Neuronal stem cell (in vitro differentiated cells): ENCODE measurements at places on chromosomes 7 and 10.

DNA sequence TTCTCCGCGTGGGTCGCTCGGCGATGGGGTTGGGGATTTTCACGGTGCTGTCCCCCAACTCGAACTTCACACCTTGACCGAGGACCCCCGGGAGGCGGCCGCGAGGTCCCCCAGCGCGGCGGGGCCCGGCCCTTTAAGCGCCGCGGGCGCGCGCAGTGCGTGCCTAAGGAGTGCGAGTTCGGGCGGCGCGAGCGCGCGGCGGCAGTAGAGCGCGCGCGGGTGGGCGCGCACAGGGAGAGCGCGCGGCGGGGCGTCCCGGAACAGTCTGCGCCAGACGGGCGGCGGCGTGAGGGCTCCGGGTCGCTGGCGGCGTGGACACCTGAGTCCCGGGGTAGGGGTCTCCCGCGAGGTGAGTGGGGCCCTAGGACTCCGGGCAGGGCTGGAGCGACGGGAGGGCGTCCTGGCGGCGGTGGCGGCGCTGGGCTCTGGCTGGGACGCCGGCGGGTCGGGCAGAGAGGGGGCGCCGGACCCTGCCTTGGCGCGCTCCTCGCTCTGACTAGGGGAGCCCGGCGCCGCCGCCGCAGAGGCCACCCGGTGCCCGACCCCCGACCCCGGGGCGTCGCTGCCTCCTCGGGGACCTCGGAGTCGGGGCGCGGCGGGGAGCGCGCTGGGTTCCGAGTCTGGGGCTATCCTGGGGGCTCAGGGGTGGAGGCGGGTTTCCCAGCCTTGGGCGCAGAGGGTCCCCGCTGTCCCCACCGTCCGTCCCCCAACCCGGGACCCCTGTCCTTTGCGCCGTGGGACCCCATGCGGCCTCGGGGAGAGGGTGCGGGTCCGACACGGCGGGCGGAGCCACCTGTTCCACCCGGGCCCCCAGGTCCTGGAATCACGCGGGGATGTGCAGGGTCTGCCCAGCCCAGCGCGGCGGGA is at the start of gene PROSER2:
Gene PROSER2, plus strand, starts transcription at position 235 of the 867 bp plus-strand sequence. CDS start 28,722 bp downstream, outside the sequence.
- DNase-seq = peak; percentile 41

GRCh38 chr10:124652701-124653100 is 91.5 kb downstream of the FAM53B start:
- DNase-seq = no peak

DNA sequence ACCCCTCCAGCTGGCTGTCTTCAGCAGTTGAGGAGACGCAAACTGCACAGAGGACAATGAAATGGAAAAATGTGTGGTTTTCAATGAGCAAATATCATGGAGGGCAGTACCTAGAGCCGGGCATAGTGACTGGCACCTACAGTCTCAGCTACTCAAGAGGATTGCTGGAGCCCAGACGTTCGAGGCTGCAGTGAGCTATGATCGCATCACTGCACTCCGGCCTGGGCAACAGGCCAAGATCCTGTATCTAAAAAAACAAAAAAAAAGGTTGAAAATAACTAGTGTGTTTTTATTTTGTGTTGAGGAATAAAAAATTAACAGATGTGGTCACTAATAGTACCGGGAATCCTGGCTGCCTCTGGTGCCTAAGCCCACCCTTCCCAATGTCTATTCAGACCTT is 345.5 kb downstream of the GALNT17 start:
- no peak for DNase-seq

- no peak for DNase-seq
Measured at GRCh38 chr10:109474261-109474660, 449.1 kb downstream of the XPNPEP1 start.

DNA sequence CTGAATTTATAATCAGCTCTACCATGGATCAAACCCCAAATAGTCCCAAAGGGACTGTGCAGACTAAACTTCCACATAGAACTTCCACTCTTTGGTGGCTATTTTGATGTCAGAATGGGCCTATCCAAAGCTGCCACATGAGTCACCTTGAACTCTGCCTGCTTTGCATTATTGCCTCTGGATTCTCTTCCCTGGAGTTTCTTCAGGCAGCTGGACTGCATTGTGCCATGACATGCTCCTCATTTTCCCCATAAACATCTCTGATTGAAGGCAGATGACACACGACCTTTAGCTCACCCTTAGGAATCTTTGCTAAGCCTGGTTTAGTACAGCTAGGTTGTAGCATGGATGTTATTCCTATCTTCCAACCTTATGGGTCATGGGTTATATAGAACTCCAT is 251.7 kb downstream of the FZD1 start:
- DNase-seq = no peak

- DNase-seq = no peak
Measured at GRCh38 chr7:151070574-151070960, 10.0 kb downstream of the FASTK start.

DNA sequence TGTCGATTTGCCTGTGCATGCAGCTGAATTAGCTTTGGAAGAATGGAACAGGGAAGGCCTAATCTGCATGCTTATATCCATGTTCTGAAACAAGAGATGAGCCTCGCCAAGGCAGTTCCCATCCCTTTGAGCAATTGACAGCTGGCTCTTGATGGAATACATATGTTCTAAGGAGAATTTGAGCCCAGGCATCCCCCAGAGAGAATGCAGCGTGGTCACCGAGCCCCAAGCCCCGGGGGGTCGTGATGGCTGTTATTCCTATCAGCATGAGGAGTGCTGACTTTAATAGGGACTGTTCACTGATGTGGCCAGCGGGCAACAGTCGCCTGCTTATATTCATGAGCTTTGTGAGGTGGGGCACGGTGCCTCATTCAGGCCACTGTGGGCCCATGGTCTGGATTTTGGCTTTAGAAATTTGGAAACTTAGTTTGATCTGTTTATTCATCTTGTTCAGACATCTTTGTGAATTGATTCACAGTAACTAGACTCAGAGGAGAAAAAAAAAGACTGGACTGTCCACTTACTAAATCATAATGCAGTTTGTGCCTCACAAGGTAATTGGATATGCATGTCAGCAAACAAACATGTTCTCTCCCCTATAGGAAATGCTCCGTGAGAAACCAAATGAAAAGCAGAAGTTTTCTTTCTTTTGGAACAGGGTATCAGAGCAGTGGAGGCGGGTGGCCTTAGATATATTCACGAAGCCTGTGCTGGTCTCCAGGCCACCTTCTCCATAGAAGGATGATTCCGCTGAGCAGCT is 204.9 kb downstream of the CCDC3 start:
- no peak for DNase-seq

DNA sequence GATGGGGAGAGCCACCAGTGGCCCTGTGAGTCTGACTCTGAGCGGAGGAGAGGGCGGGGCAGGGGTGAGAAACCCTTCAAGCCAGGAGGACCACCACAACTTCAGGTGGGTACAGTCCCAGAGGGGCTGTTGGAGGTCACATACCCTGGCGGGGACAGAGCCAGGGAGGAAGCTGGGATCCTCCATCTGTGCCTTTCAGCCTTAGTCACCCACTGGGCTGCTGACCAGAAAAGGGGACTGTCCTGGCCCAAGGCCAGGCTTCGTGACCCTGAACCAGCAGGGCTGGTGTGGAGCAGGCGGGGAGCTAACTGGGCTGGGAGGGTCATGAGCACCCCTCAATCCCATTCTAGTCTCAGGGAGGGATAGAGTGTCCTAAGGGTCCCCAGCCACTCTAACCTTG is 1.5 kb upstream of the CALHM3 start:
- DNase-seq = no peak

GRCh38 chr10:44651834-44652233 is 259.3 kb upstream of the TMEM72 start:
- DNase-seq = no peak

GRCh38 chr7:141763797-141764196 is at the start of gene TAS2R3:
TSS of gene TAS2R3 (plus strand) at chr7:141764097. CDS start at chr7:141764159, 62 bp downstream.
- no peak for DNase-seq

- no peak for DNase-seq
Measured at GRCh38 chr7:52992479-52993162, 42.8 kb upstream of the POM121L12 start.

- DNase-seq = no peak
Measured at GRCh38 chr7:99224899-99225265, 17.0 kb upstream of the KPNA7 start.

DNA sequence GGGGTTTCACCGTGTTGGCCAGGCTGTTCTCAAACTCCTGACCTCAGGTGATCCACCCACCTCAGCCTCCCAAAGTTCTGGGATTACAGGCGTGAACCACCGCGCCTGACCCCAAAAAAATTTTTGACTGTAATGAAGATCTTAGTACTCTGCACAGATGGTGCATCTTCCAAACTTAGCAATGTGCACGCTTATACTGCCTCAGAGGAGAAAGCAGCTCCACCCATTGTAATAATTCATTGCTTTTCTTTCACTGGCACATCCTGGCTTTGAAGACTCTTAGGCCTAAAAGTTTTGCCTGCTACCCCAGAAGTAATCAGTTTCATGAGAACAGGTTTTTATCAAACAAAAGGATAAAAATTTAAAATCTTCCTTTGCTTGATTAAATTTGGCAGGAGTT is 52.1 kb upstream of the OIT3 start:
- no peak for DNase-seq

DNA sequence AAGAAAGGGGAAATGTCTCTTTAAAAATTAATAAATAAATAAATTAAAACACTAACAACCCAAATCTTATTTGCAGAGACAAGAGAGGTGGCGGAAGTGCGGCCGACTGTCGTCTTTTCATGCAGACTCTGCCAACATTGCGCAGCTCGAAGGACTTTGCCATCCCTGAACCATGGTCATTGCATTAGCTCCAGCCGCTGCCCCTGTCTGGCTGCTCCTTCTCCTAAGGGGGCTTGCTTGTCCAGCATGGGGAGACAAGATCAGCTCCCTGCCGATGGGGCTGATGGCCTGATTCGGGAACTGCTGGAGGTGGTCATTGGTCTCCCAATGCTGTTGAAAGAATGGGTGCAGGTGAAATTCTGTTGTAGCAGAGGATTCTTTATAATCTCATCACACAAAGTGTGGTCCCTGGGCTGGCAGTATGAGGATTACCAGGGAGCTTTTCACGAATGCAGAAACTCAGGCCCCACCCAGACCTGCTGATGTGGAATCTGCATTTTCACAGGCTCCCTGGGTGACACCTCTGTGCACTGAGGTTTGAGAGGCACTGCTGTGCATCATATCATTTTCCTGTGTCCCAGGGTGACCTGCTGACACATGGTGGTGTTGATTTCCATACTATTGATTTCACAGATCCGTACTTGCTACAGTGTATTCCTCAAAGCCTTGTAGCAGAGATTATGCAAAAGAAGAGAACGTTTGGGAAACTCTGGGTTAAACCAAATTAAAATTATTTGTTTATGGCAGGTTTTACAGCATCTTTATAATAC is 172.4 kb upstream of the ZMIZ1 start:
- DNase-seq = no peak

- DNase-seq = no peak
Measured at GRCh38 chr10:44343843-44344242, 41.1 kb downstream of the CXCL12 start.

DNA sequence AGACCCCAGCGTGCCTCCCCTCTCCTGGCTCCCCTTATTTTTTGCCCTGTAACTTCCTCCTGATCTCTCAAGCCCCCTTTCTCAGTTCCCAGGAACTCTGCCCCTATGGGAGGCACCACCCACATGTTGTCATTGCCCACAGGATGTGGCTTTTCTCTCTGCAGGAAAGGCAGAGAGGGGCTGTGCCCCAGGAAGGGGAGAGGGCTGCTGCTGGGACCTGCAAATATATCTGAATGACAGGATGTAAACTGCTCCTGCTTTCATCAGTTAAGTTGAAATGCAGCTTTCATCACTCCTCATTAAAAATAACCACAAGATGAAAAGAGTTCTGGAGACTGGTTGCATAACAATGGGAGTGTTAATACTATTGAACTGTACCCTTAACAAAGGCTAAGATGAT is 103.3 kb downstream of the CLEC2L start:
- no peak for DNase-seq

- DNase-seq = no peak
Measured at GRCh38 chr10:124977648-124978375, 35.9 kb downstream of the ZRANB1 start.

GRCh38 chr7:50720295-50720694 is 62.4 kb downstream of the GRB10 start:
- DNase-seq = no peak

GRCh38 chr10:7275761-7276440 is 134.9 kb downstream of the SFMBT2 start:
- no peak for DNase-seq

DNA sequence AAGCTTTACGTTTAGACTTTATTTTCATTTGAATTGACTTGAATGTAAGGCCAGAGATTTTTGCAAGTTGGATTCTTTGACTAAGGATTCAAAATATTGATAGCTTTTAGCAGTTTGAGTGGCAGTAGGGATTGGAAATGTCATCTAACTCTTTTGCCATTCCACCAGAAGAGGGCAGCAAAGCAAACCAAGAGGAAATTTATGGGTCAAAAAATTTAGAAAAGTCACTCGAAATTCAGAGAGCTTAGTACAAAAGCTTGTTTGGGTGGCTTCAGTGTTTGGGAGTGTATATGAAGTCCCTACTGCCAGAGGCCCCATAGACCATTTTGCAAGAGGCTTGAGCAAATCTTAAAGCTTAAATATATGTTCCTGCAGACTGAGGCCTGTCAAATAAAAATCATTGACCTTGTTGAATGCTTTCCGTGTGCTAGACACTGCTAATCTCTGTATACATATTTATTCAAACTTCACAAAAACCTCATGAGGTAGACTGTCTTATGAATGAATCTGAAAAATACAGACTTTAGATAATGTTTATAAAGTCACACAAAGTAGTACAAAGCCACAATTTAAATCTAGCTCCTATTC is 44.6 kb upstream of the RSBN1L start:
- DNase-seq = no peak

GRCh38 chr7:7793249-7793648 is 74.8 kb upstream of the RPA3 start:
- no peak for DNase-seq

- no peak for DNase-seq
Measured at GRCh38 chr7:95501261-95501832, 15.6 kb downstream of the ASB4 start.

GRCh38 chr7:158443688-158444483 is 143.7 kb downstream of the PTPRN2 start:
- DNase-seq = no peak

DNA sequence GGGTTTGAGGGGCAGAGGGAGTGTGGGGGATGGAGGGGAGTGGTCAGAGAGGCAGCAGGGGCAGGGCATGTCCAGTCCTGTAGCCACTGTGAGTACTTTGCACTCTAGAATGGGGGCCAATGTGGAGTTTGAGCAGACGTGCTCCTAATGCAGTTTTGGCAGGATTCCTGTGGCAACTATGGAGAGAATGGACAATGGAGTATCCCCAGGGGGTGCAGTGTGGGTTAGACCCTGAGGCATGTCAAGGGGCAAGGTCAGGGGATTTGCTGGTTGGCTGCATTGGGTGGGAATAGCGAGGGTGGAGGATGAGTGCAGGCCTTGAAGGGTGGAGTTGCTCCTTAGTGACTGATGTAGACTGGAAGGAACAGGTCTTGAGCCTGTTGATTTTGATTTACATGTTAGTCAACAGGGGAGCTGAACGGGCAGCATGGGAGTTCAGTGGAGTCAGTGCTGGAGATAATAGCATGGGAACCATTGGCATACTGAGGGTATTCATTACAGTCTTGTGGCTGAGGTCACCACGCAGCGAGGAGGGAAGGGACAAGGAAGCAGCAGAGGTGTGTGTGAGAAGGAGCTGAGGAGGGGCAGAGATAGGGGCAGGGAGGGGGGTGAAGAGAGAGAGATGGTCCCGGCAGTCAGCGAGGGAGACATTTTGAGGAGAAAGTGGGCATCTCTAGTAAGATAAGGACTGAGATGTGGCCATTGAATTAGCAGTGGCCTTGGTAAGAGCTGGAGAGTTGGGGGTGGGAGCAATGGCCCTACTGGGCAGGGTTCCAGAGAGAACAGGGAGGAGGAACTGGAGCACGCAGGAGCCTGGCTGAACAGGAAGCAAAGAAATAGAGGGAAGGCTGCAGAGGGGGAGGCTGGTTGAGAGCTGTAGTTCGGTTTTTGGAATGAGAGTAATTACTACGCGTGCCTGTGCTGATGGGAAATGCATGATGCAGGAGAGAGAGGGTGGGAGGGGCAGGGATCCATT is 112.7 kb downstream of the CCNY start:
- DNase-seq = no peak
